ENCODE measurements at places on chromosomes 7 and 10. TPM values are rescaled to one million over a fixed set of nuclear protein-coding genes. Genes with fewer than 3 reads are reported as not detected.

SLC16A9 gene
- 1.3 TPM for total RNA-seq

VAX1 gene
- not detected for total RNA-seq

TWIST1 gene
- 29.6 TPM for total RNA-seq

RSPH10B2 gene
- not detected for total RNA-seq

RBM20 gene
- total RNA-seq: under 0.01 TPM

GOLGA7B gene
- under 0.01 TPM for total RNA-seq

All from bronchus fibroblast of lung (primary cell).